Stimulated activated CD4-positive, alpha-beta T cell treated with anti-CD3 and anti-CD28 coated beads, Interleukin-2, amount 100 ng/mL, for 48 hours (primary cell): ENCODE measurements at places on chromosomes 11 and 22.

GRCh38 chr22:31235081-31235480, 23.0 kb downstream of the LIMK2 start:
- DNase-seq = no peak

- DNase-seq = no peak
These were observed 5.7 kb downstream of the P2RX3 start for GRCh38 chr11:57343825-57344224.

GRCh38 chr22:50610581-50610980, 10.0 kb downstream of the MAPK8IP2 start:
- no peak for DNase-seq

- DNase-seq = no peak
These were observed 2.4 kb upstream of the KAT5 start for GRCh38 chr11:65709661-65710060.

DNA sequence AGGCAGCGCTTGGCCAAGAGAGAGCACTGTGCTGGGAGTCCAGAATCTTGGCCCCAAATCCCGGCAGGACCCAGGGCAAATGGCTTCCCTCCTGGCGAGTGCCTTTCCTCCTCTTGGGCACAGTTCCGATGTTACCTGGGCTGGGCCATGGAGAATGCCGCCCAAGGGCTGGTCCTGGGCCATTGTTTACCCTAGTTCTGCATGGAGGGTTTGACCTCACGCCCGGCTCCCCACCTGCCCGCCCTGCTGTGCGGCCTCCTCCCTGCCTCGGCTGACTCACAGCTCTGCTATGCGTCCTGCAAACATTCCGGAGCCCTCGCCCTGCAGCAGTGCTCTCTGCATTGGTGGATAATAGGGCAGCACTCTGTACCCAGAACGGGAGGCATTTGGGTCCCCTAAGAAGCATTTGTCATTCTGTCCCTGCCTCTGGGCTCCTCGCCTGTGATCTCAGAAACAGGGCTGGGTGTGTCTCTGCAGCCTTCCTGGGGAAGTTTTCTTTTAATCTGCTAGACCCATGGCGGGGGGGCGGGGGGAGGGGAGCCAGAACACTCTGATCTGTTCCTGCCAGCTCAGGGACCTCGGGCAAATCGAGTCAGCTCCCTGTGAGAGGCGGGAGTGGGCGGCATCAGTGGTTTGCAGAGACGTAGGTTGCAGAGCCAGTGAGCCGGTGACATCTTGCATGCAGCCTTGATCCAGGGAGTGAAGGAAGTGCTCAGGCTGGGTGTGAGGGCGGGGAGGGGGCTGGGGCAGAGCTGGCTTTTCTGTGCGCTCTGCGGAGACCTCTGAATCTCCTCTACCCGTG, 32.9 kb upstream of the SMIM38 start:
- peak; percentile 53 for DNase-seq

GRCh38 chr11:9633679-9634078, 30.2 kb upstream of the SWAP70 start:
- no peak for DNase-seq

GRCh38 chr11:113091481-113091780, 130.2 kb downstream of the NCAM1 start:
- no peak for DNase-seq

DNA sequence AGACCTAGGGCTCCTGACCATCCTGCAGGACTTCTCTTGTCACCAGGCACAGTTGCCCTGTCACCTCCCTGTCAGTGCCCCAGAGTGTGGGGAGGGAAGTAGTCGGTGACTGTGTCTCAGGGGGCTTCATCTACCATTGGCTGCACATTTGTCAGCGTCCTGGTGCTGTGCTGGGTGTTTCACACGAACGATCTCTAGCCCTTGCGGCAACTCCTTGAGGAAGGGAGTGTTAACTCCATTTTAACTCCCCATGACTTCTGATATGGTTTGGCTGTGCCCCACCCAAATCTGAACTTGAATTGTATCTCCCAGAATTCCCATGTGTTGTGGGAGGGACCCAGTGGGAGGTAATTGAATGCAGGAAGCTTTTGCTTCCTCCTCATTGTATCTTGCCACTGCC, 7.1 kb downstream of the TSKU start:
- no peak for DNase-seq

GRCh38 chr11:134471087-134471715, 59.2 kb upstream of the B3GAT1 start:
- no peak for DNase-seq

DNA sequence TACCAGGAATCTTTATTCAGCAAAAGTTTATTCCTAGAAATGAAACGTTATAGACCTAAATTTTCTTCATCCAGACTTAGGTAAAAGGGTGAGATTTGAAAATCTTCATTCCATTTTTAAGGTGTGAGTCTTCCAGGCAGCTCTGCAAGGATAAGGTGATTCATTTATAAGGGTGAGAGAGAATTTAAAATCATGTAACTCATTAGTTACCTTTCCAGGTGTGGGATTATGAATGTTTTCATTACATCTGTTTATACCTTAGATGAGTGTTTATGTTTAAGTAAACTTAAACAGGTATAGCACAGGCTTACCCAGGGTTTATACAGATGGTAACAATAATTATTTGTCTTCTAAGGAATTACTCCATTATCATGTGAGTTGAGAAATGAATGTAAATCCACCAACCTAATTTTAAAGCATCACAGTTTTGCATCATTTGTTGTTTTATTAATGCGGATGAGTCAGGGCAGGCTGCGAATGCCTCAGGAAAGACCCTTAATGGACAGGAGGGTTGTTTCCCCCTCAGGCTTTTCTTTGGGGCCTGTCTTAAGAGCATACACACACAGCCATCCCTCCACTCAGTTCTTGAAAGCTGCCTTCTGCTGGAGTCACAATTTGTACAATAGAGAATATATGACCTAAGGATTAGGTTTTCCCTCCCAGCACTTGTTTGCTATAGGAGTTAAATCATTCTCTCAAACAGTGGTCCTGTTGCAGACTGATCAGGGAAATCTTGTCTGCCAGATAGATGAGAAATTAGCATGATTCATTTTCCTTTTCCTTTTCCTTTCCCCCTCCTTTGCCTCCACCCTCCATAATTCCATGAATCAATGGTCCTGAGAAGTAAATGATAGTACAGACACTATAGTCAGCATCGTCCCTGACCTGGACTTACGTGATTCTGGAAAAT, 3.0 kb downstream of the PRSS23 start:
- DNase-seq = no peak

DNA sequence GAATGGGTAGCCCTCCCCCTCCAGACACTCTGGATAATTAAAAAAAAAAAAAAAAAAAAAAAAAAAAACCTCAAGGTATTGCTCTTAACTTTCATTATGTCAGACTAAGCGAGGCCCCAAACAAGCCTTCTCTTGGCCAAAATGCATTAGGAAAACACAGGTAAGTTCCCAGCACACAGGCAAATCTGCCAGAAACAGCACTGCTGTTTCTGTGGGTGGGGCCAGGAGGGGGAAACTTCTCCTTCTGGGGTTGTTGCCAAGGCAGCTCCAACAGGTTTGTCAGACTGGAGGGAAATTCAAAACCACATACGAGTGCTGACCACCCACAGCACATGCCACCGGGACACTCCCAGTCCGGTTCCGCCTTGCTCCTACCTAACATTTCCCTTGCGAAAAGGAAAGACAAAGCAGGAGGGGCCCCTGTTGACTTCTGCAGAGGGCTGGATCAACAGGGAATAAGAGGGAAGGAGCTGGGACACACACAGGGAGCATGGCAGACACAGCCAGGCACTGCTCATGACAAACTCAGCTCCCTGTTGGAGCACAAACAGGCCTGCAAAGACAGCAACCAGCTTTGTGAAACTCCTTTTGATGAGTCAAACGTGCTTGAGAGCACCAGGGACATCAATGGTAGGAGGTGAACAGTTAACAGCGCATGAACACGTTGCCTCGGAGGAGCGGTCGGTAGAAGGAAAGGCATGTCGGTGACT, 55.0 kb downstream of the MYH9 start:
- peak; percentile 43 for DNase-seq

DNA sequence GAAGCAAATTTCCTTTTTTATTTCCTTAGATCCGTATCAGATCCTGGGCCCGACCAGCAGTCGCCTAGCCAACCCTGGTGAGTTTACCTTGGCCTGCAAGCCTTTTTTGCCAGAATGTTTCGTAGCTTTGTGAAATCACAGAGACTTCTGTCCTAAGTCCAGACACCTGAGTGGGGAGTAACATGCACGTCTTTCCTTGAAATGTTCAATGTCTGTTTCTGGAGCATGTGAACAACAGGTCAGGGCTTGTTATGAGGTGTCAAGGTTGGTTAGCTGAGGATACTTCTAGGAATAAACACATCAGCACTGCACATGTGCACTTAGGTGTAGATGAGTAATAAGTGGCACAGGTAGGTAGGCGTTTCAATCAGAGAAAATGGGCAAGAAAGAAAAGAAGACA, 58.0 kb downstream of the KCNJ1 start:
- no peak for DNase-seq

DNA sequence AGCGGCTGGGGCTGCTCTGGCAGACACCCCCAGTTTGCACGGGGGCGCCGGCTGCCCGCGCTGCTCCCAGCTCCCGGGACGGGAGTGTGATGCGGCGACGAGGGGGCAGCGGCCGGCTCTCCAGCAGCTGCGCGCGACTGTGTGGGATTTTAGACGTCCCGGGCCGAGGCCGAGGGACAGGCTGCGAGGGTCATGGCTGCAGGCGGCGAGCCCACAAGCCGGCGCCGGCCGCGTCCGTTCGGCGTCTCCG, 159 bp downstream of the FZD4 start:
- DNase-seq = no peak

- no peak for DNase-seq
These were observed 133.7 kb downstream of the SBF2 start for GRCh38 chr11:10160350-10160749.

DNA sequence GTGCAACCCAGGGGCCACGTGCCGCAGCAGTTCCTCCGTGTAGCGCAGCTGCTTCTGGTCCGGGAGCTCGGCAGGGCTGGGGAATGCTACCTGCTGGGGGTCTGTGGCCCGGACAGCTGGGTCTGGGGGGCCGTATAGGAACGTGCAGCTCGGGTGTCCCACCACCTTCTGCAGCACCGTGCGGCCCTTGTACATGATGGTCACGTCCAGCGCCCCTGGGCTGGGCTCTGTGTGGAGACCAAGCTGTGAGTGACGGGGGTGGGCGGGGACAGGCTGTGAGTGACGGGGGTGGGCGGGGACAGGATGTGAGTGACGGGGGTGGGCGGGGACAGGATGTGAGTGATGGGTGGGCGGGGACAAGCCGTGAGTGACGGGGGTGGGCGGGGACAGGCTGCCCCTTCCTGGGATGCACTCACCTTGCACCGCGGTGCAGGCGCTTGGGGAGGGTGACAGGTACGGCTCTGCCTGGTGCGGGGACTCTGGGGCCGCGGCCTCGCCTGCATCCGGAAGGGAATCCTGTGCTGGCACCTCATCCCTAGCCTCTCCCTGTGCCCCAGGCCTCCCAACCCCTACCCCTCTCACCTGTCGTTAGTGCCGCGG, 2.3 kb downstream of the IRF7 start:
- DNase-seq = peak; percentile 70

GRCh38 chr11:3166268-3167142, 1.4 kb upstream of the OSBPL5 start:
- no peak for DNase-seq

- DNase-seq = no peak
These were observed 1.9 kb downstream of the REXO2 start for GRCh38 chr11:114440971-114441763.

DNA sequence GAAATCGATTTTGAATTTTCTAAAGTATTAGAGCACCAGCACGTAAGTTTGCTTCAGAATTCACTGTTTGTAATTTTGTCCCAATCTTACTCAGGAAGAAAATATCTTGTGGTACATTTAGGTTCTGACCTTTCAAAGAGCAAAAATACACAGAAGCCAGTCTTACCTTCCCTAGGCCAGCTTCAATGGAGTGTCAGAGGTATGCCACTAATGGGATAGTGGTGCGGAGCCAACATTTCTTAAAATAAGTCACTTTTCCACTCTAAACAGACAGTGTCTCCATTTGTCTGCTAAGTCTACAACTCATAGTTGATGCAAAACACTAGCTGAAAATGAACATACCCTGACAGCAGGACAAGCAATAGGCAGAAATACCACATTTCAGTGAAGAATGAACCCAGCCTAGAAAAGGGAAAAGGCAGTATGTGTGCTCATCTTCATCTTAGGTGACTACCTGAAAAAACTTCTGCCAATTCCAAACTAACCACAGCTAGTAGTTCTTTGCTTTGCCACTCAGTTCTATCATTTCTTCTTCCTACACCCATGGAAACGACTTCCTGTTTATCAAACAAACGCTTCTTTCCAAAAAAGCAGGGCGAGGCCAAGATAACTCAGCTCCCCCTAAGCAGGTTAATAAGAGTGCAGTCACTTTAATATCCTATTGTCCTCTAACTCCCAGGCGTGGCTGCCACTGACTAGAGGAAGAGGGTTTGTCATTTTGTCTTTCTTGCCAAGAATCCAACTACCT, 94.0 kb upstream of the APOA1 start:
- no peak for DNase-seq

DNA sequence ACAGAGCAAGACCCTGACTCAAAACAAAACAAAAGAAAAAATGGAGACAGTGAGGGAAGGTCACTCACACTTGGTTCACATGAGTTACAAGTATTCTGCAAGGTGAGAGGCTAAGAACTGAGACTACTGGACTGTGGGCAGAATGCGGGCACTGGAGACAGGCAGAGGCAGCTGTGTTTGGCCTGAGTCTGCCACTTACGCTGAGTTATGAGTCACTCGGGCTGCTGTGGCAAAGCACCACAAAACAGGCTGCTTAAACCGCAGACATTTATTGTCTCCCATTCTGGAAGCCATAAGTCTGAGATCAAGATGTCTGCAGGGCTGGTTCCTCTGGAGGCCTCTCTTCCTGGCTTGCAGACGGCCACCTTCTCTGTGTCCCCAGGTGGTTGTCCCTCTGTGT, 122.8 kb downstream of the SHANK2 start:
- no peak for DNase-seq

DNA sequence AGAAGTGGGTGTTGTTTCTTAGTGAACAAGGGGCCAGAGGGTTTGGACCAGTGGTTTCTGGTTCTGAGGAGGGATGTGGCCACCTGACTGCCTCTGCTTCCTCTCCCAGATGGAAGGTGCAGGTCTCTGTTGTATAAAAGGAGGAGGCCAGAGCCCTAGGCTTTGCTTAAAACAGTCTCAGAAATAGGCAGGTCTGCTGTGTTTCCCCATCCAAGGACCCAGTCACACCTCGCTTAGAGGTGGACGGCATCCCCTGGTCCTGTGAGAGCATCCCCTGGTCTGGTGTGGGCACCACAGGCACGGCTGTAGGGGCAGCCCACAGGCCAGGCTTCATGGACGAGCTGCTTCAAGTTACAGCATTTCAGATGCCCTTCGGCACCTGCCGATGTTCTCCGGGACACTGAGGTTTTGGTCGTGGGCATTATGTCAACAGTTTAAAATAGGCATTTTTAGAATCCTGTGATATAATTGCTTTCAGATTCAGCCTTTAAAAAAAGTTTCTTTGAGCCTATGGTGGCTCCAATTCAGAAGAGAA, 45.7 kb upstream of the SHANK2 start:
- no peak for DNase-seq
